Glutamatergic neuron (in vitro differentiated cells): ENCODE measurements at places on chromosomes 13 and 19.

GRCh38 chr19:49690656-49691242, at the start of gene CPT1C:
Gene CPT1C (plus strand): TSS chr19:49691116. CDS start chr19:49692253, 1,137 bp downstream.
- H3K27me3 ChIP-seq = peaks cover 18% of the 10 kb centered on the region
- no peaks in the 10 kb centered on the region for H3K36me3 ChIP-seq
- H3K4me3 ChIP-seq = peak within 1 kb of the TSS; percentile 99

GRCh38 chr13:26247608-26248007, 6.3 kb upstream of the CDK8 start:
- no peak for DNase-seq
- H3K27me3 ChIP-seq = no peaks in the 10 kb centered on the region
- no peak overlapping the region for H3K27ac ChIP-seq
- no peaks in the 10 kb centered on the region for H3K36me3 ChIP-seq
- H3K4me1 ChIP-seq = no peaks in the 10 kb centered on the region
- no peak overlapping the region for H3K4me3 ChIP-seq

DNA sequence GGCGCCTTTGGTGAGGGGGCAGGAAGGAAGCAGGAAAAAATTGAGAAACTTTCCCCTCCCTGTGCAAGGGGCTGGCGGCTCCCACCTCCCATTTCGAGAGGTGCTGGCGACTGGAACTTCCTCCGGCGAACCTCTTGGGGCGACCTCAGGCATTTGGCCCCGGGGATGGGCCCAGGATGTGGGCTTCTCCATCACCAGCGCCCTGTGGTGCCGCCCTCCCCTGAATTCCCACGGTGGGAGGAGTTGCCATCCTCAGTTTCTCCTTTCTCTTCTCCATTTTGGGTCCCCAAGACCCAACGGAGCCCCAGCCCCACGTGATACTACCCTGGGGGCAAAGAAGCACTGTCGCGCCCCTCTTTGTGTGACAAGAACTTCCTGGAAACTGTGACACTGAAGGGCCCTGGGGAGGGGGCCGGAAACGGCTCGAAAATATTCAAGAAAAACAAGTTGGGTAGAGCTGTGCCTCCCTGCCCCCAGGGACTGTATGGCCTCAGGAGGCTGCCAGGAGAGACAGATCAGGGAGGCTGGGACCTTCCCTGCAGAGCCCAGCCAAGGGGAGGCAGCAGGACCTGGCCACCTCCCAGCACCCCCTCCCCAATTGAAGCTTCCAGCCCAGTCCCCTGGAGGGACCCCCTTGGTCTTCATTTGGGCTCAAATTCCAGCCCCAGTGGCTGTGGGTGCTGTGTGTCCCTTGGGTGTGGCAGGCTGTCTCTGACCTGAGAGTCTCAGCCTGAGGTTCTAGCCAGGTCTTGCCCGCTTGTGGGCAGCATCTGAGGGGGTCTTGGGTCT, 16.2 kb upstream of the AP1M2 start:
- no peak for DNase-seq
- H3K4me3 ChIP-seq = peak overlapping the region; percentile 90
- H3K36me3 ChIP-seq = peaks cover 12% of the 10 kb centered on the region
- H3K27ac ChIP-seq = peak overlapping the region; percentile 76
- no peaks in the 10 kb centered on the region for H3K27me3 ChIP-seq

DNA sequence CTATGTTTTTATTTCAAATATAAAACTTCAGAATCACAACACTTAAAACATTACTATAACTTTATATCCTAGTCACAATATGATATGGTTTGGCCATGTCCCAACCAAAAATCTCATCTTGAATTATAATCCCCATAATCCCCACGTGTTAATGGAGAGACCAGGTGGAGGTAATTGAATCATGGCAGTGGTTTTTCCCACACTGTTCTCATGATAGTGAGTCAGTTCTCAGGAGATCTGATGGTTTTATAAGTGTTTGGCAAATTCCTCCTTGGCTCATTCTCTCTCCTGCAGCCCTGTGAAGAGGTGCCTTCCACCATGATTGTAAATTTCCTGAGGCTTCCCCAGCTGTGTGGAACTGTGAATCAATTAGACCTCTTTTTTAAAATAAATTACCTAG, 307.6 kb downstream of the SPRY2 start:
- H3K27ac ChIP-seq = no peak overlapping the region
- peaks cover 3% of the 10 kb centered on the region for H3K4me1 ChIP-seq
- H3K4me3 ChIP-seq = no peak overlapping the region
- no peak for DNase-seq

GRCh38 chr19:45391346-45391745, 13.5 kb downstream of the PPP1R13L start:
- no peak overlapping the region for H3K4me3 ChIP-seq
- H3K27me3 ChIP-seq = peaks cover 6% of the 10 kb centered on the region
- H3K36me3 ChIP-seq = no peaks in the 10 kb centered on the region
- DNase-seq = no peak

DNA sequence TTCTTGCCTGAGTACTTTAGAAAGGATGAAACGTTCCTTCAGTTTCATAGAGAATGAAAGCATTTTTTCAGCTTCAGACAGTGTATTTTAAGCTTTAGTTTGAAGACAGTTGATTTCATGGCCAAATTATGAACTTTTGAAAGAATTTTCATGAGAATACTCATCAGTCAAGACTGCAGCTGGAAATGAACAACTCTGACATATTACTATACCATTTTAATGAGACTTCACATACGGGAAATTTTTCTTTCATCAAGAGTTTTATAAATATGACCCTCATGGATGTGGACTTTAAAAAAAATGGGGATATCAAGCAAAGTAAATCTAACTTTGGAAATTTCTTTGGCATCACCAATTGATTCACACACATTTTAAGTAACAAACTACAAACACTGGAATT, 6.4 kb downstream of the LATS2 start:
- no peak overlapping the region for H3K27ac ChIP-seq
- no peaks in the 10 kb centered on the region for H3K36me3 ChIP-seq
- no peaks in the 10 kb centered on the region for H3K4me1 ChIP-seq
- H3K27me3 ChIP-seq = peaks cover 4% of the 10 kb centered on the region

- H3K27me3 ChIP-seq = peaks cover 13% of the 10 kb centered on the region
- peaks cover 4% of the 10 kb centered on the region for H3K36me3 ChIP-seq
- H3K4me1 ChIP-seq = peaks cover 12% of the 10 kb centered on the region
- H3K4me3 ChIP-seq = no peak overlapping the region
Measured at GRCh38 chr19:29413435-29413834, 112.4 kb upstream of the VSTM2B start.

DNA sequence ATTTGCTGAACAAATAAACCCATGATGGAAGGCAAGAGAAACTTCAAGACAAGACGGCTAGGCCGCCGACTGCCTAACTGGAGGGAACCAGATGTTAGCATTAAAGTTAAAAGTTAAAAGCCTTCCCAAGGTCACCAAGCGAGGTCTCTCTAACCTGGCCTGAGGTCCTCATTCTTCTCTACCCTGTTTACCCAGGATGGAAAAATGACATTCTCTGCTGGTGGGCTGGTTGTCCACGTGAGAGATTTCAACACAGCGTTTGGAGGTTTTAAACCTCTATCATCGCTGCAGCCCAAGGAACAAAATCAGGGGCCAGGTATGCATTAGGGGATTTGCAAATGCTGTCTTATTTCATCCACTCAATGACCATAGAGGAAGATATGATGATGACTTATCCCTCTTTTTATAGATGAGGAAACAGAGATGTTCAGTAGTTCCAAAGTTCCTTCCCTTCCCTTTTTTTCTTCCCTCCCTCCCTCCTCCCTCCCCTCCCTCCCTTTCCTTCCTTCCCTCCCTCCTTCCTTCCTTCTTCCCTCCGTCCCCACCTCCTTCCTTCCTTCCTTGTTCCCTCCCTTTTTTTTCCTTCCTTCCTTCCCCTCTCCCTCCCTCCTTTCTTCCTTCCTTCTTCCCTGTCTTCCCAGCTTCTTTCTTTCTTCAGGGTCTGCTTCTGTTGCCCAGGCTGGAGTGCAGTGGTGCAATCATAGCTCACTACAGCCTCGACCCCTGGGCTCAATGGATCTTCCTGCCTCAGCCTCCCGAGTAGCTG, 79.7 kb downstream of the INSR start:
- H3K4me3 ChIP-seq = no peak overlapping the region
- no peaks in the 10 kb centered on the region for H3K4me1 ChIP-seq
- no peak overlapping the region for H3K27ac ChIP-seq
- H3K36me3 ChIP-seq = no peaks in the 10 kb centered on the region

GRCh38 chr19:15300533-15301197, 31.7 kb downstream of the BRD4 start:
- no peak overlapping the region for H3K4me3 ChIP-seq
- peaks cover 10% of the 10 kb centered on the region for H3K36me3 ChIP-seq
- peaks cover 2% of the 10 kb centered on the region for H3K27me3 ChIP-seq
- no peak for DNase-seq
- H3K4me1 ChIP-seq = peaks cover 43% of the 10 kb centered on the region
- H3K27ac ChIP-seq = peak overlapping the region; percentile 86

DNA sequence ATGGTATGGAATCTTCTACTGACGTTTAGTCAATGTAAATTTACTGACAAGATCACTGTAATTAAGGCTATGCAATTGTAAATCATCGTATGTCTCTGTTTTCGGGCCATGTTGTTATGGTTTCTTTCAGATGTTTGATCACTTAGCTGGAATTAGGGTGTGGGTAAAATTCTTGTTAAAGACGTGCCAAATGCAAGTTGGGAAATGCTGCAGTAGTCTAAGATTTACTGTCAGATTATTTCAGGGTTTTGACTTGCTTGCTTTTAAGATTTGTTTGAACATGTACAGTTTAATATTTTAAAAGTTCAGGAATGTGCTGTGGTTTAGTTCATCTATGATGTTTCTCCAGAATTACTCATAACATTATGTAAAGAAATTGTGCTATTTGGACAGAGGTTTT, 10.8 kb downstream of the NDFIP2 start:
- H3K27me3 ChIP-seq = peaks cover 1% of the 10 kb centered on the region
- no peak for DNase-seq
- no peak overlapping the region for H3K27ac ChIP-seq

DNA sequence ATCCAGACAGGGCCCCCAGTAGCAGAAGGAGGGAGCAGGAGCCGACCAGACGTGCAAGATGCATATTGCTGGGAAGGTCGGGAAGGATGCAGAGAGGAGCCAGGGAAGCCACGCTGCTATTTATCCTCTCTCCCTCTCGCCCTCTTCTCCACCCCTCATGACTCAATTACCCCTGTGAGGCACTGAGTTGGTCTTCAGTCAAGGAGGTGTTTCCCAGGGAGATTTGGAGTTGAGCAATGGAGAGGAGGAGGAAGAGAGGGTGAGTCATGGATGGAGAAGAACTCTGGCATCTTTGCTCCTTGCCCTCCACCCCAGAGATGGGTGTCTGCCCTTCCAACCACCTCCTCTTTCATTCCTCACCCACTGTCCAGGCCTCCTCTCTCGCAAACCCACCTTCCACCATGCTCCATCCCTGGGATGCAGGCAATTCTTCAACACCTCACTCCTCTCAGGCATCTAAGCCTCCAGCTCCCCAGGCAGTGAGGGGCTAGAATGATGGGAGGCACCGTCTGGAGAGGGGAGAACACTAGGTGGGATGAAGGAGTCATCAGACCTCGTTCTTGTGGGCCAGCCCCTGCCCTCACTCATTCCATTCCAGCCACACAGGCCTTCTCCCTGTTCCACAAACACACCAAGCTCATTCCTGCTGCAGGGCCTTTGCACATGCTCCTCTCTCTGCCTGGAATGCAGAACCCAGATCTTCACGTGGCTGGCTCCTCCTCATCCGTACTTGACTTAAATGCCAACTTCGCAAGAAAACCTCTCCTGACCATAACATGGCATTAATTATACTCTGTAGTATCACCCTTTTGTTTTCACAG, at the start of gene SBSN:
Gene SBSN (minus strand): TSS at position 94 of the 821 bp plus-strand sequence. CDS start 30 bp downstream, at position 64.
- no peak within 1 kb of the TSS for H3K27ac ChIP-seq
- H3K27me3 ChIP-seq = peaks cover 14% of the 10 kb centered on the region
- peak within 1 kb of the TSS; percentile 15 for H3K4me3 ChIP-seq
- no peaks in the 10 kb centered on the region for H3K4me1 ChIP-seq
- DNase-seq = no peak
